A673 (cell line): ENCODE measurements at places on chromosomes 7 and 10. TPM values are rescaled to one million over a fixed set of nuclear protein-coding genes. Genes with fewer than 3 reads are reported as not detected.

DNA sequence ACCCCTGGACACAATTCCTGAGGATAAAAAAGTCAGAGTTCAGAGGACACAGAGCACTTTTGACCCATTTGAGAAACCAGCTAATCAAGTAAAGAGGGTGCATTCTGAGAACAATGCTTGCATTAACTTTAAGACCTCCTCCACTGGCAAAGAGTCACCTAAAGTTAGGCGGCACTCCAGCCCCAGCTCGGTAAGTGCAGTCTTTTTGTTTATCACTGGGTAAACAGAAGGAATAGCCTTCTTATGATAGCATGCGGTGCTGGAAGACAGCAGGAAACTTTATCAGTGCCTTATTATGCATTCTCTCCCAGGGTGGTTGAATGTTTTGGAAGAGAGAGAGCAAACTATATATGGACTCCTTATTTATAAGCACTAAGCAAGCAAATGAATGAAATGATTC lies 130.5 kb downstream of the CDK14 start:
- H3K27me3 ChIP-seq, result no peaks in the 10 kb centered on the region
- peaks cover 13% of the 10 kb centered on the region for H3K36me3 ChIP-seq
- DNase-seq, result peak; percentile 82
- peaks cover 63% of the 10 kb centered on the region for H3K4me1 ChIP-seq
- H3K4me3 ChIP-seq, result peak overlapping the region; percentile 4

GRCh38 chr10:63229161-63229560 lies 96.0 kb downstream of the NRBF2 start:
- DNase-seq, result no peak
- no peaks in the 10 kb centered on the region for H3K27me3 ChIP-seq
- H3K4me1 ChIP-seq, result peaks cover 47% of the 10 kb centered on the region
- H3K27ac ChIP-seq, result no peak overlapping the region
- H3K4me3 ChIP-seq, result no peak overlapping the region

GRCh38 chr10:97542169-97543024 lies 30.2 kb upstream of the ANKRD2 start:
- H3K4me1 ChIP-seq, result peaks cover 20% of the 10 kb centered on the region
- no peaks in the 10 kb centered on the region for H3K27me3 ChIP-seq

The LIPN gene
- not detected in 2 replicates for total RNA-seq

- H3K27me3 ChIP-seq, result no peaks in the 10 kb centered on the region
- peak within 1 kb of the TSS; percentile 45 for H3K27ac ChIP-seq
- peak within 1 kb of the TSS; percentile 72 for H3K4me3 ChIP-seq
- peaks cover 22% of the 10 kb centered on the region for H3K4me1 ChIP-seq
Observed at GRCh38 chr7:1458683-1459511, at the start of gene MICALL2. TSS of gene MICALL2 (minus strand) at chr7:1459470. CDS start at chr7:1459326, 144 bp downstream.

The PHYHIPL gene
- 0.33 and 0.97 TPM in 2 replicates for total RNA-seq
